Activated CD4-positive, alpha-beta T cell treated with anti-CD3 and anti-CD28 coated beads, Interleukin-10, Interleukin-2, amounts not matched to agents 100 ng/mL and 50 ng/mL, durations not matched to agents 16 hours and 8 hours (primary cell): ENCODE measurements at places on chromosomes 12 and 14.

DNA sequence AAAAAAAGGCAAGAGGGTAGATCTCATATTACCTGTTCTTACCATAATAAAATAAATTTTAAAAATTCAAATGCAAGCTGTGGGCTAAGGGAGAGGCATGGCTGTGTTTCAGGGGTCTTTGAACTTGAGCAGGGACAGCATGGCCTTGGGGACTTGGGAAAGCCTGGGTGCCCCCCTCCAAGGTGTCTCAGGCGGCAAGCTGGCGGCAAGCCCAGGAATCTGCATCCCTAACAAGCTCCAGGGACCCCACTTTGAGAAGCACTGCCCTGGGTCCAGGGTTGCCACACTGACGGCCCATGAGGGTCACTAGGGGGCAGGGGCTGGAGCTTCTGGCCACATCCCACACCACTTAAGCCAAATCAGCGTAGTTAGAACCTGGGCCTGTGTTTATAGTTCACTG lies 193.8 kb downstream of the SLC15A4 start:
- DNase-seq = no peak

GRCh38 chr14:95465358-95465757 lies 51.1 kb downstream of the SYNE3 start:
- DNase-seq = no peak

GRCh38 chr12:2543801-2544200 lies 251.0 kb upstream of the FKBP4 start:
- DNase-seq = peak; percentile 89

DNA sequence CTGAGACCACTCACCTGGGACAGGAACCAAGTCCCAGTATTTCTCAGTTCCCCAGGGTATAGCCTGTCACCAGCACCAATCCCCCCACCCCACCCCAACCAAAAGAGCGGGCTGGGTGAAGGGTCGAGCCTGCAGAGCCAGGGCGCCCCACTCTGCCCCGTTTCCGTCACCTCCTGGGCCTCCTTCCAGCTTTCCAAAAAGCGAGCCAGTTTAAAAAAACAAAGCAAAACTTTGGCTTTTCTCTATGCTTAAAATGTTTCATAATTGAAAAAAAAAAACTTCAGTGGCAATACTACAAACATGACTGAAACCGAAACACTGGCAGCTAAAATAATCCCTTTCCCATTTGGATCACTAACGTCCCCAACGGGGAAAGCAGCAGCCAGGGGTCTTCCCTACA lies 7.5 kb downstream of the CAMKK2 start:
- DNase-seq = no peak

DNA sequence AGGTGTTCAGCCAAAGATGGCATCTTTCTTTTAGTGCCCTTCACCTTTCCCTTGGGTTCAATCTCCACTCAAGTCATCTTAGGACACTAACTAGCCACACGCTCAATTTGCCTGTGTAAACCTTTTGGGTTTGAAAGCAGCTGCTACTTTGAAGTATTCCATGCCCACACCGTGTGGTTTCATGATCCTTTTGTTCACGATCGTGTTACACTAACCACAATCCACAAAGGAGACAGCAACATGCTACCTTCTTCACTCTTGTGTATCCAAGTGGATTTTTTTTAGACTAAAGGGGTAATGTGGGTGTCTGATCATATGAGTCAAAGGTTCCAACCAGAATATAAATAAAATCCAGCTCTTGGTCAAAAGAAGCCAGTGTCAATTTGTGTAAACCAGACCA lies 122.7 kb upstream of the FAR2 start:
- DNase-seq = no peak

- no peak for DNase-seq
Measured at GRCh38 chr12:109557200-109557599, 16.1 kb downstream of the MMAB start.

DNA sequence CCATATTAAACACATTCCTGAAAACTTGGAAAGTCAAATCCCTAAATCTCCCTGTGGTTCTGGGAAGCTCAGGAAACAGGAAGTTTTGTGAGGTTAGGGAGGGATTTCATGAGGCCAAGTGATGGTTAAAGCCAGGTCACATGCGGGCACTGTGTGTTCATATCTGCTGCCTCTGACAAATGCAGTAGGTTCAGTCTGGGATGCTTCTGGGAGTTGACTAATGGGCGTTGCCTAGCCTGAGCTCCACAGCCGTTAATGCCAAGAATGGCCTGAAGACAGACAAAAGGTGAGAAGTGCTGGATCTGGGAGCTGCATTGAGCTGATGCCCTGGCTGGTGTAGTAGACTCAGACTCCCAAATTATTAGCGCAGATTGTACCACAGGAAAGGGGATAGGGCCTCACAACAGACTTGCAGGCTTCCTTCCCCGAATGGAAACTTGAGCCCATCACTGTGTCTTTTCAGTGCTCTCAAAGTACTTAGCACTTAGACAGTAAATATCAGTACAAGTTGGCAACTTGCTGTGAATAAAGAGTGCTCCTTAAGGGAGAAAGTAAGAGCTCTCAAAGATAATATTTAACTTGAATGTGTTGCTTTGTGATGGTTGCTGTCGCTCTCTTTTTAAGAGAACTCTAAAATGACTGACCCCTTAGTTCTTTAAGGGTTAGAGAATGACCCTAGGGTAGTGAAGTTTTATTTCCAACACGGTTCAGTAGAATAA lies 17.3 kb downstream of the GSG1 start:
- DNase-seq = no peak

- DNase-seq = no peak
Measured at GRCh38 chr12:118402251-118402650, 25.9 kb downstream of the SUDS3 start.

DNA sequence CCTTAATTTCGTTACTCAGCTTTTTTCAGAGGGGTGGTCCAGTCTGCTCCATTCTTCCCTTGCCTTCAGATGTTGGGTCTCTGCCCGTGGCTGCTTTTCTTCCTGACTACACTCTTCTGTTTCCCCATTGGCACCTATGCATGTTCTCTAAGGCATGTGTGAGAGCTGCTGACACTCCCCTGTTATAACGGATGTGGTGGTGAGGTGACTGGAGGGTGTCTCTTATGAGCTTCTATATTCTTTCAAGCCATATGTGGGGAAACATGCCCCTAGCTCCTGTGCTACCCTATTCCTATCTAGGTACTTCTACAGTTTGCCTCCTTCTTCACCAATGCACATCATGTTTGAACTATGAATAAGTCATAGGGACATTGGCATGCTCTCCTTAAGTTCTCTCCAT lies 643.2 kb downstream of the RPL10L start:
- no peak for DNase-seq

GRCh38 chr12:92356425-92356824 lies 210.8 kb upstream of the BTG1 start:
- DNase-seq = no peak

DNA sequence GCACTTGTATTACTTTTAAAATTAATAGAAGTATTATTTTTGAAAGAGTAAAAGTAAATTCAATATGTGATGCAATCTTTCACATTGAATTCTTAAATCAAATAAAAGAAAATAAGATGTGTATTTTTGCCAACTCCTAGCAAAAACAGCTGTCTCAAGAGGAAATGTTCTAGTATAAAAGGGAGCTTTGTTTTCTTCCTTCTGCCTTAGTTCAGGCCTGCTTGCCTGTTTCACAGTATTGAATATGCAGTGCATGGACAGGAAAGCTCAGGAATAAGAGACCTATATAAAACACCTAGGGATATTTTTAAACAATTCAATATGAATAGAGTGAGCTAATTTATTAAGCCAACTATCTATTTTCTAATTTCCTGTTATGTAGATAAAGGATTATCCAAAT lies 294.8 kb upstream of the G2E3 start:
- no peak for DNase-seq

- no peak for DNase-seq
Measured at GRCh38 chr14:99690636-99691035, 6.5 kb downstream of the CYP46A1 start.

- no peak for DNase-seq
Measured at GRCh38 chr14:82915381-82915780, 1381.7 kb upstream of the SEL1L start.

GRCh38 chr14:73851000-73851399 lies 631 bp upstream of the PTGR2 start:
- DNase-seq = no peak

DNA sequence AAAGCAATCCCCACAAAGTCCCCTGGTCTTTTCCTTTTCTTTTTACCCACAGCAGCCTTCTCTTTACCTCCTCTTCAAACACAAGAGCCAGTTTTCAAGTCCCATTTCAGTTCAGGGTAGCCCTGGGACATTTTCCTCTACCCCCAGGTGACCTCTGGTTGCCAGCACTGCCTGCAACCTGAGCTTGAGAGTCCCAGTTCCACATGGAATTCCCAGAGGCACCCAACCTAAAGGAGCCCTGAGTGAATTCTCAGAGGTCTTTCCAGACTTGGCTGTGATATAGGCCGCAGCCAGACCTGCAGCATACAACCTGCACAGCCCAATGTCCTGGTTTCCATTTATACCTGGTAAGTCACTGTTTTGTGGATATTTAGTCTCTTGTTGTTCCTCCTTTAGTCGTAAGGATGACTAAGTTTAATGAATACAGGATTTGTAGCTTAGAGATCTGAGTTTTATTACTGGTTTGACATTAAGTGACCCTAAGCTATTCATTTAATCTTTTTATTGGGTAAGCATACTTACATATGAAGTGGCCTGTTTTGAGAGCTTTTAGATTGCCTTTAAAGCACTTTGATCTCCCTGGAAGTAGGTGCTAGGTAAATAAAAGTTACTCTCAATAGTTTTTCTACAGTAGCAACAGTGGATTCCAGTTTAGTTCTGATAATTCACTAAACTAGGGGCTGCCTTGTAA lies 159.8 kb downstream of the TGFB3 start:
- no peak for DNase-seq

GRCh38 chr12:119512772-119513497 lies 80.6 kb upstream of the TMEM233 start:
- DNase-seq = no peak

GRCh38 chr12:59780605-59781135 lies 184.8 kb downstream of the SLC16A7 start:
- no peak for DNase-seq

DNA sequence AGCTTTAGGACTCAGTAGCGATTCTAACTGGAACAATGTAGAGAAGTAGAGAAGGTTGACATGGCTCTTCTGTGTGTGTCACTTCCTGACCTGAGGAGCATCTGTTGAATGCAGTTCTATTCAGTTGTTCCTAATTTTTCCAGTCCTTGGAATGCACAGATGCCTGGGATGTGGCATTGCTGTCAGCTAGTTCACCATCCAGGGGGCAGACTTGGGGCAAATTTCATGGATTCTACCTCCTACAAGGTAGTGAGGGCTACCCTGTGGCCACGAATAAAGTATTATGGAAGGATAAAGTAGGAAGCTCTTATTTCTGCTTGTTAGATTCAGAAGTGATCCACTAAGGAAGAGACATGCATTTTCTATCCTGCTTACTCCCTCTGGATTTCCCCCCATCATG lies 74.4 kb upstream of the GPATCH2L start:
- DNase-seq = no peak

GRCh38 chr14:102539544-102540314 lies 30.2 kb upstream of the ANKRD9 start:
- DNase-seq = no peak

DNA sequence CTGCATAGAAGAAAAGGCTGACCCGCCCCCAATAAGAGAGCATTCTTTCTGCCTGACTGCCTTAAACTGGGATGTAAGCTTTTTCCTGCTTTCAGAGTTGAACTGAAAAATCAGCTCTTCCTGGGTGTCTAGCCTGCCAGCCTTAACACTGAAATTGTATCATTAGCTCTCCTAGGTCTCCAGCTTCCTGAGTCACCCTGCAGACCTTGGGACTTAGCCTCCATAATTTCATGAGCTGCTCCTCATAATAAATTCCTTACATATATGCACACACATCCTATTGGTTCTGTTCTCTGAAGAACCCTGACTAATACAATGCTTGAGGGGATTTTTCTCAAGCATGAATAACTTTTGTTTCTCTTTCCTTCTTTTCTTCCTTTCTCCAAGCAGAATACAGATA lies 76.4 kb upstream of the FAR2 start:
- DNase-seq = no peak

- no peak for DNase-seq
Measured at GRCh38 chr12:123757561-123757960, 4.5 kb upstream of the DNAH10 start.

DNA sequence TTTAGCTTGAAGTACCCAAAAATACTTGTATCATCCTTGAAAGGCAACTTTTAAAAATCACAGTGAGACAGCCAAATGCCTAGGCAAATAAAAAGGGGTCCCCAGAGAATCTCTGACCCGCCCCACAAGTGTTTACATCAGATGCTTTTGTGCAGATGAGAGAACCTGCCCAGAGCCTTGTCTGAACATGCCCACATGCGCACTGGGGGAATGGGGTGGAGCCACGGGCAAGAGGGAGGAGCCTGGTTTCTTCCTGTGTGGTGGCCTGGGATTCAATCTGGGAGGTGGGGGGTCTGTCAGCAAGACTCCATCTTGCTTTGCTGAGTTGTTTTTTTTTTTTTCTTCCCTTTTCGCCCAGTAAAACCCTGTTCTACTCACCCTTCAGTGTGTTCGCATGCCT lies 381.7 kb upstream of the CCDC196 start:
- no peak for DNase-seq
